GM04504 (cell line): ENCODE measurements at places on chromosomes 2 and 18.

DNA sequence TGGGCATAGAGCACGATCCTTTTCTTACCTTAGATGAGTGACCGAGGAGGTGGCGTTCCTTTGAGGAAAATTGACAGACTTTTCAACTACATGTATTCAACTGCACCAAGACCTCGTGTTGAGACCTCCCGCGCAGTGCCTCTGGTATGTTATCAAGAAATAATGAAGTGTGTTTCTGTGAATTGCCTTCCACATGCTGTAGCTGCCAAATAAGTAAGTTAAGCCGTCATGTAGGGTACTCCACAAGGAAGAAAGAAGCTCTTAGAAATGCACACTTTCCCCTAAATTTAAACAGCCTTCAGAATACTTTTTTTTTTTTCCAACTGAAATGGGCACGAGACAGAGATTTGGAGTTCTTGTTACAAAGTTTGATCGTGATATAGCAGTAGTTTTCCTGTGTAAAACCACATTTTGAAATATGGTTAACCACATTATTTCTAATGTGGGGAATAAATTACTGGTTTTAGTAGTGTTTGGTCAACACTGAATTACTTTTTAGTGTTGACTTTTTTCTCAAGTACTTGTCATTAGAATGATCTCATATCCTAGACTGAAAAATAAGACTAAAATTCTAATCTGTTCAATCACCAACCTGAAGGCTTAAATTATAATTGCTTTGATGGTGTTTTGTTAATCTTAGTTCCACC lies 30.5 kb downstream of the PDK1 start:
- DNase-seq: no peak

- no peak for DNase-seq
Measured at GRCh38 chr2:170878505-170878904, 50.5 kb upstream of the GORASP2 start.

- no peak for DNase-seq
Measured at GRCh38 chr2:111984213-111984604, 70.9 kb upstream of the TMEM87B start.

DNA sequence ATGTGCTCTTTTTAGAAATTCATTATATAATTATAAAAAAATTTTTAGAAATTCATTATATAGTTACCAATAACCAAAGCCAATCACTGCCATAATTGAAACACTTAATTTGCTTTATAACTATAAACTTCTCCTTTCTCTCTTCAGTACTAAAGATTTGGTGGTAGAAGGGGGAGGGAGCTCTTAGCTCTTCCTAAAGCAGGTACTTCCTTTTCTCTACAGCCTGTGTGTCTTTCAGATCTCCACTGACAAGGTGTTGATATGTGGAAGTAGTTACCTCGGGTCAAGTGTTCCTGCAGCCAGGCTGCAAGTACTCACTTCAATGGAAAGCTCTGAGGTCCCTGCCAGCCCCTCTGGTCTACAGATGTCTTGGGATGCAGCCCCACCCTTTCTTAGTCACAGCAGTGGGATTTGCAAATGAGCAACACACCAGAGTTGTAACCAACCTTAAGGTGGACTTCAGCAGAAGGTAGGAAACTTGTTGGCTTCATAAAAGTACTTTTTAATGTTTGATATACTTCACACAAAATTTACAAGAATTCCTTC lies 690.0 kb downstream of the ARHGAP15 start:
- DNase-seq: no peak

DNA sequence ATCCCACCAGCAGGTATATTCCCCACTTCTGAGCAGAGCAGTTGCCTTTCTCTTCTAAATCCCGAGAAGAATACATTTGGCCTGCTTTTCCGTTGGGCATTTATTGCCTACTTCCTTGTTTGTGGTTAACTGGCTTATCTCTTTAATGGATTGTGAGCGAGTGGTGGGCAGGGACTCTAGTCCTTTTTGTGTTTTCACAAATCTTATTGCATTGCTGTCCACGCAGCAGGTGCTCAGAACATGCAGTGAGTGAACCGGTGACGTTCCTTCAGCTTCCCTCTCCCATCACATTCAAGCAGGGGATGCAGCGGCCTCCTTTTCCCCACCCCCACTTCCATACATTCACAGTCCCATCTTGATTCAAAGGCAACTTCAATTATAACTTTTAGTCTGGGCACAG lies 28.9 kb upstream of the GAREM2 start:
- no peak for DNase-seq

DNA sequence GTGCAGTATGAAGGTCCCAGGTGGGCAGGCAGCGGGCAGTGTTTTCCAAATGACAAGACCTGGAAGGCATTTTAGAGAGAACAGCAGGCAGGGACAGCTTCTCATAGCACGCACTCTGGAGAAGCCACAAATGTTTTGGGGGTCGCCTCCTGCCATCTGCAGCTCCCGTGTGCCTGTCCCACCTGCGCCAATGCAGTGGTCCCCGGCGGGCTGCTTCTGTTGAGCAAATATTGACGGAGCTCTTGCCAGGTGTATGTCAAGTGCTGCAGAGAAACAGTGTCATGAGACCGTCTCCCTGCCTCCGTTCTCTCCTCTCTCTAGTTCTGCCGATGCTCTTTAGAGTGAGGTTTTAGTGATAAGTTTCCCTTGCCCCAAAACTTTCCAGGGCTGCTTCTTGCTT lies 174.8 kb downstream of the LDLRAD4 start:
- no peak for DNase-seq

DNA sequence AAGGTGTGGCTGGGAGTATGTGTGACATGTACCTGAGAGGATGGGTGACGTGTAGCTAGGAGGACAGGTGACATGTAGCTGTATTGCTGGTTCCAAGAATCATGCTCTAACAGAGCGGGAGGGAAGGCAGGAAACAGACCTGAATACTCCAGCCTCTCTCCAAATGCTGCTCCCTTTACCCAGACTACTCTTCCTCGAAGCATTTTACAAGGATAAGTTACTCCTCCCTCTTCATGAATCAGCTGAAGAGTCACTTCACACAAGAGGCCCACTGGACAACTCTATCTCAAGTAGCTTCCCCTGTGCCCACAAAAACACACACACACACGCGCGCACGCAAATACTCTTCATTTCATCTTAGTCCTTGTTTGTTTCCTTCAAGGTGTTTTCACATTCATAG lies 52.6 kb upstream of the KIDINS220 start:
- DNase-seq: no peak
